ENCODE measurements at places on chromosomes 6 and 20.

GRCh38 chr6:45665859-45666258 is 288.1 kb upstream of the SUPT3H start:
- no peak for DNase-seq

DNA sequence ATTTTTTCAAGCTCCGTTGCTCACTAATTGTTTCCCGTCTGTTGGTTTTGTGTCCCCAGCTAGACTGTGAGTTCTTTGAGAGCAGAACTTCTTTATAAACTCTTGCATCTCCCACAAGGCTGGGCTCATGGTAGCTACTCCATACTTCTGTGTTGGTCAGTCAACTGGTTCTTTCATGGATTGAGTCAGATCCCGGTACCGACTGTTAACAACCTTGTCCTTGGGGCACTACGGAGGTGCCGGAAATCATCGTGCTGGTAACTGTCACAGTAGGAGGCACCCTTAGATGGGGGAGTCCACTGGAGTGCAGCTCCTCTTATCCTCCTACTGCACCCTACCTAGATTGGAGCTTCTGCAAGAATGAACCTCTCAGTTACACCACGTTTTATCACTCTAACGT is 8.6 kb upstream of the STX16 start:
- DNase-seq: no peak

DNA sequence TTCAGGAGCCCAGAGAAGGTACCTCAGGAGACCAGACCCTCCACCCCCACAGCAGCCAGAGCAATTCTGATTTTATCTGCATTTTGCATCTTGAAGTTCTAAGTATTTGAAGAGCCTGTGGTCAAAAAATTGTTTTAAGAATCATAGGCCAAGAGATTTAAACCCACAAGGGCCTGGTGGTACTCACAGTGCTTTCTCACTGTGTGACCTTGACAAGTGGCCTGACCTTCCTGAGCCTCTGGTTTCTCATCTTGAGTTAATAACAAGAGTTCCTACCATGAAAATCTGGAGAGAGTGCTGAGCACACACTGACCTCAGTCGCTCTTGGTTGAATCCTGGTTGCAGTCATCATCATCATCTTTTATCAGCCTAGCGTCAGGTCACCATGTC is 45.4 kb upstream of the ID1 start:
- no peak for DNase-seq

DNA sequence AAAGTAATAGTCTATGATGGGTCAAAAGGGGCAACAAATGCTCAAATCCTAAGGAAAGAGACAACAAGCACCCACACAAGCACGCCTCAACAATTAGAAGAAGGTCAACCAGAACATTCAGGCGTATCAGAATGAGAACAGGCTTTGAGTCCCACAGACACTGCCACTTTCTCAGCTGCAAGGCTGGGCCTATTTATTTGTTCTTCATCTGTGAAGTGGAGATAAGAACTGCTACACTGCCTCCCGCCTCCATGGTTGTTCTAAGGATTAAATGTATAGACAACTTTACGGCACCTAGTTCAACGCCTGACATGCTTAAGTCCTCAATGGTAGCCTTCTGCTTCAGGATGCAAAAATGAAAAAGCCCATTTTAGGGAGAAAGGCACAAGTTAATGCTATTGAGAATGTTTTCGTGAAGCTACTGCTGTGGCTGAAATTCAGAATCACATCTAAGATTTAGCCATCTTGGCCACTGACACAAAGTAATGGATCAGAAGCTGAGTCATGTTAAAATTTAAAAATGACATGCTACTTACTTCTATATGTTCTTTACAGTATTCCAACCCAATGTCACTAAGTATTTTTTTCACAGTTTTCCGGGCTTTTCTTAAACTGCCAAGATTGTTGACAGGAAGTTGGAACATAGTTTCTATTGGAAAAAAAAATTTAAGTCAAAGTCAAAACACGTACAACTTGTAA is 27.7 kb downstream of the ADNP start:
- no peak for DNase-seq

DNA sequence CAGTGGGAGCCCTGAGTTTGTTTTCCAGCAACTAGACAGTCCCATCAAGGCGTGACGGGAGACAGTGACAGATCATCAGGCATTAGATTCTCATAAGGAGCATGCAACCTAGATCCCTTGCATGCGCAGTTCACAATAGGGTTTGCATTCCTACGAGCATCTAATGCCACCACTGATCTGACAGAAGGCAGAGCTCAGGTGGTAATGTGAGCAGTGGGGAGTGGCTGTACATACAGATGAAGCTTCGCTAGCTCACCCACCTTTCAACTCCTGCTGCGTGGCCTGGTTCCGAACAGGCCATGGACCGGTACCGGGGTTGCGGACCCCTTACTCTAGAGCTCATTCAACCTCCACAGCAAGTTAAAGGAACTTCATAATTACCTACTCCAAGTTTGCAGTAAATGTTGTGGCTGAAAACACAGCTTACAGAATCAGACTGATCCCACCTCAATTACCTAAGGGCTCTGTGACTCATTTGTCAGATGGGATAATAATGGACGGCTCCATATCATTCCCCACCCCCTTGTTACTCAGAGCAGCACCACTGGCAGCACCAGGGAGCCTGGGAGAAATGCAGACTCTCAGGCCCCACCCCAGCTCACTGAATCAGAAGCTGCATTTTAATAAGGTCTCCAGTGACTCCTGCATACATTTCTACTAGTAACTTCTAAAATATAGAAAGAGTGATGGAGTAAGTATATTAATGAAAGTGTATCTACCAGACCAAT is 15.7 kb downstream of the PXMP4 start:
- no peak for DNase-seq

DNA sequence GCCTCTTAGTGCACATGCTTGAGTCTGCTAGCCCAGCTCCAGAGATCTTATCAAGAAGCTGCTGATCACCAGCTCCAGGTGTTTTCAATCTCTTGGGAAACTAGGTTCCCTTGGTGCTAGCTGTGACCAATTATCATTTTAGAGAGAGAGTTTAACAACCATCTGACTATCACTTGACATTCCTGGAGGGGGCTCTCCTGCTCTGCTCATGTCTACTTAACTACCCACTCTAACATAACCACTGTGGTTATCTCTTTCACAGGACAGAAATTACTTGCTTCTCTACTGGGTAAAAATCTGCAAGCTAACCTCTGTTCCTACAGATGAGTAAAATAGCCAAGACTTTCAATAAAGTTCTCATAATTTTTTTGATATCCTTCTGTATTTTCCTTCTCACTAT is 823.4 kb upstream of the GJE1 start:
- DNase-seq: no peak

GRCh38 chr6:57432919-57433684 is 115.7 kb downstream of the PRIM2 start:
- no peak for DNase-seq

GRCh38 chr20:33894798-33895197 is 83.7 kb downstream of the CHMP4B start:
- no peak for DNase-seq

DNA sequence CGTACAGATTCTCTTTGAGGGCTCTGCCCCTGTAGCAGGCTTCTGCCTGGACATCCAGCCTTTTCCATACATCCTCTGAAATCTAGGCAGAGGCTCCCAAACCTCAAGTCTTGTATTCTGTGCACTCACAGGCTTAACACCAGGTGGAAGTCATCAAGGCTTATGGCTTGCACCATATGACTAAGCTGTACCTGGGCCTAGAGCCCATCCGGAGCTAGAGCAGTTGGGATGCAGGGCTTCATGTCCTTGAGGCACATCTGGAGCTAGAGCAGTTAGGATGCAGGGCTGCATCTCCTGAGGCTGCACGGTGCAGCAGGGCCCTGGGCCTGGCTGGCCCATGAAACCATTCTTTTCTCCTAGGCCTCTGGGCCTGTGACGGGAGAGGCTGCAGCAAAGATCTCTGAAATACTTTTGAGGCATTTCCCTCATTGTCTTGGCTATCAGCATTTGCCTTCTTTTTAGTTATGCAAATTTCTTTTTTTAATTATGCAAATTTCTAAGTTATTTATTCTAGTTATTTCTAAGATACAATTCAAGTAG is 98.7 kb downstream of the CD24 start:
- DNase-seq: no peak

DNA sequence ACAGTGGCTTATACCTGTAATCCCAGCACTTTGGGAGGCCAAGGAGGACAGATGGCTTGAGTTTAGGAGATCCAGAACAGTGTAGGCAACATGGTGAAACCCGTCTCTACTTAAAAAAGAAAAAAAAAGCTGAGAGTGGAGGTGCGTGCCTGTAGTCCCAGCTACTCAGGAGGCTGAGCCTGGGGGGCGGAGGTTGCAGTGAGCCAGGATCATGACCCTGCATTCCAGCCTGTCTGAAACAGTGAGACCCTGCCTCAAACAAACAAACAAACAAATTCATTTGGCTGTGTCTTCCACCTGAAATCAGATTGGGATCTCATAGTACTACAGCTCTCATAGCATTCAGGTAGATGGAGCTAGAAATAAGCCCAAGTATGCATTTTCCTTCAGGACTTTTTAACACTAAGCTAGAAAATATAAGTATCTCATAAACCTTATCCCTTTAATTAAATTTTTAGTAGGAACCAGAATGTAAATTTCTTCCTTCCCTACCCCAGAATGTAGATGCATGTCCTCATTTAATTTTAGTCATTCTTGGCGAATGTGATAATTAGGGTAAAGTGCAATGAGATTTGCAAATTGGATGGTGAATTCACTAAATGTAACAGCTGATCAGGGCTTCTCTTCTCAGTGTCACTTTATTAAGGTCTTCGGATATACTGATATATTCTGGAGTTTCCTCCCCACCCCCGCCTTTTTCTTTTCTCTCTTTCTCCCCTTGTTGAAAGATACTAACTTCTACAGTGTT is 190.4 kb downstream of the CDKAL1 start:
- no peak for DNase-seq

GRCh38 chr6:33875696-33876095 is 71.9 kb upstream of the MLN start:
- no peak for DNase-seq
